ENCODE measurements at places on chromosomes 6 and 20.
A peak's percentile ranks its signal among the peaks of the same experiment; 100 is the strongest.

DNA sequence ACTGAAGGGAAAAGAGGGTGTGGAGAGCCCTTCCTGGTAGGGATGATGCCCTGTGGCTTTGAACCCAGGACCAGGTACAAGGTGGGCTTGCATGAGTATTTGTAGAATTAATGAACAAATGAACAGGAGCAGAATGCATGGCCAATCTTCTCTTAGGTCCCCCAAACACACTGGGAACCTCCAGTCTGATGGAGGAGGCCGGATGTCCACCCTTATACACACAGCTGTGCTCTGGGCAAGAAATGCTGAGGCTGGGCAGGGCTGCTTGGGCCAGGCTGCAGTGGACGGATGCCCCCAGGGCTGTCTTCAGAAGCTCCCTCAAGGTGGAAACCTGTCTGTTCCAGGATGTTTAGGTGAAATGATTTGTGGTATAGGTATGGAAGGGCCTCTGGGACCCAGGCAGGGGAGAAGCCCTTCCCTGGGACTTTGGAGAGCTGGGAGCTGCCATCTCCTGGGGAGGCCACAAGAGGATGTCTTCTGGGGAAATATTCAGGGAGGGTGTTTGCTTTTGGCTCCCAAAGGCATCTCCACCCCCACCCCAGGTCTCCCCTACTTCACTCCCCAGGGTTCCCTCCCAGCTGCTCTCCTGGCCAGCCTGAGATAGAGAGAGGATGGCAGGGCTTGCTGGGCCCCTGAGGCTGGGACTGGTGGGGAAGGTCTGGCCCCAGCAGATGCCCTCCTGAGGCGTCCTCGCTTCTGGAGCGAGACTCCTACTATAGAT lies 23.3 kb downstream of the VEGFA start:
- no peak for DNase-seq

GRCh38 chr6:49633541-49633940 lies 3.1 kb downstream of the RHAG start:
- DNase-seq, result no peak

DNA sequence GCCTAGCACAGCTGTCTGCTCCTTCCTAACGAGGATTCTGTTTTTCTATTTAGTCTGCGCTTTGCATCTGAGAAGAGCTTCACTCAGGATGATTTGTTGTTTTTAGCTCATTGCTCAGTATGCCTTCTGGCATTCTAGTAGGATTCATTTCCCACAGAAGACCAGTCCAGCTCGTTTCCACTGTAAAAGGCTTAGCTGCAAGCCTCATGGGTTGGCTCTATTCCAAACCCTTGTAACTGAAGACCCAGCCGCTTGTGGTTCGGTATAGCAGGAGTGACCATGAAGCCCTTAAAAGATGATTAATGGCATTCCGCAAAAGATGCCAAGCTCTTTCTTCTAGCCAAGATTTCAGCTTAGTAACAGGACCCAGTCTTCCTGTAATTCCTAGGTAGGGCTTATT lies 7.2 kb downstream of the ADGRF1 start:
- DNase-seq, result peak; percentile 92

DNA sequence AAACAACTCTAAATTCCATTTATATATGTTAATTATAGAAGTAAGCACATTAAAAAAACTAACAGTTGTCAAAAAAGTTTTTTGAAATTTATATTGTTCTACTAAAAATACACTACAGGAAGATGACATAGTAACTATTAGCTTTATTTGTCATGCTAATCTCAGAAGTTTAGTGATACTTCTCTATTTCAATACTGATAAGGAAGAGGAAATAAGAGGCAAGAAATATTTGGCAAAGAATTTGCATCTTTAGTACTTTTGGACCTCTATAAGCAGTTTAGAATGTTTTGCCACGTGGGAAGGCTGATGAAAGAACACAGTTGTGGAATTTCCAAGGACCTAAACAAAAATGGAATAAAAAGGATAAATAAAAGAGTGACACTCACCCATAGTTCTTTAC lies 12.6 kb downstream of the IFNGR1 start:
- no peak for DNase-seq

GRCh38 chr6:13278164-13278563 lies 50.2 kb downstream of the TBC1D7 start:
- no peak for DNase-seq

- peak; percentile 37 for DNase-seq
These were observed 45.3 kb downstream of the IGF2R start for GRCh38 chr6:160013987-160014868.

DNA sequence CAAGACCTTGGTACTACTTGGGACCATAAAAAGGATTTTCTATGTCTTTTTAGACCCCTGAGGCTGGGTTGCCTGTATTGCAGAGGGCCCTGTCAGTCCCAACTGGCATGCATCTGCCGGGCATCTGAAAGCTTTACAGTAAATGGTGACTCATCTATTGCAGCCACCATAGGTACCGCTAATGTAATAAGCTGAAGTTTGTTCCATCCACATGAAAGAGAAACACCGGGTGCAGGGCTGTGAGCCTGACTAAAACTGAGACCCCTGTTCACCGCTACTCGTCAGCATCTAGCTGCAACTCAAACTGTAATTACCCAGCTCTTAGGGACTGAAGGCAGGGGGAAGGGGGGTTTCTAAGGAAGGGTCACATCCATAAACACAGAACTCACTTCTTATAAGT lies 49.5 kb downstream of the TRERF1 start:
- no peak for DNase-seq

DNA sequence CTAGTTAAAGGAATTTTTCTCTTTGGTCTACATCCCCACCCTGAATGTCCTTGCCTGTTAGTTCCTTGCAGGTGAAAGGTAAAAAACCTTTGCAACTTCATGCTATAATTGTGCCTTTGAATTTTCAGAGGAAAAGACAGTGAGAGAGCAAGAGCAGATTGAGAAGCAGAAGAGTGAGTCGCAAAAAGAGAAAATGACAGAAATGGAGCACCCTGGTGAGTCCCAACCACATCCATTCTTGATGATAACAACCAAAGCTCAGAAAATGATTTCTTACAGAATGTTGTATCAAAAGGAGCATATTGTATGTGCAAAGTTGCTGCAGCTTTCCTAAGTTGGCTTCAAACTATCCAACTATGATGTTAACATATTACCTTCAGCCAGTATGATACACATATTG lies 165.2 kb upstream of the CENPW start:
- DNase-seq, result no peak

GRCh38 chr6:18472941-18473340 lies 85.8 kb downstream of the RNF144B start:
- no peak for DNase-seq

- DNase-seq, result peak; percentile 75
These were observed 48.5 kb downstream of the FNDC1 start for GRCh38 chr6:159217595-159218275.

DNA sequence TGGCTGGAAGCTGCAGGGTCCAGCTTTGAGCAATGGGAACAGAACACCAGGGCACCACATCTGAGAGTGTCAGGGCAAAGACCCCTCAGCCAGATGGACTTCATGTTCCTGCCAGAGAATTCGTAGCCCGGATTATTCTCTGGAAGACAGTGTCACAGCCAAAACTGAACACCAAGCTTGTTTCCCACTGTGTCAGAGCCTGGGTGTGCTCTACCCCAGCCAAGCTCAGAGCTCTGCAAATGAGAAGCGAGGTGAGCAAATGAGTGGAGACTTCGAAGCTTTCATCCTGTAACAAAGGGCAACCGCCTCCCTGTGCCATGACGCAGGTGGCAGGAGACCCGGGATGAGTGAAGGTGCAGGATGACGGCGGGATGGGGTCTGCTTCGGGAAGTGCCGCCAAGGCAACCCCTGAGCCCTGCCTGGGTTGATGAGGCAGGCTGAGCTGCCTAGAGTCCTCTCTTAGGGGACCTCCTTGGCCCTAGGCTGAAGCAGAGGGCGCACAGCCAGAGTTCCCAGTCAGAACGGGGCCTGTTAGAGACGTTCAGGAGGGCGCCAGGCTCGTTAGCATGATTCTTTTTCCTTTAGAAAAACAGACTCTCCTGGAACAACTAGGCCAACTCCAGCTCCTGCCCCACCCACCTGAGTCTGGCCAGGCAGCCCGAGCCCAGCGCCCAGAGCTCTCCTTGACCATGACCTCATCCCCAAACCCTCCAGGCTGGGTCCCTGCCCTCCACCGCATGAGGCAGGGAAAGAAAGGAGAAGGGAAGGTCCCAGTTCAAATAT lies 187.7 kb downstream of the SOD2 start:
- DNase-seq, result no peak

- no peak for DNase-seq
These were observed 3.9 kb upstream of the DSE start for GRCh38 chr6:116366740-116367275.

DNA sequence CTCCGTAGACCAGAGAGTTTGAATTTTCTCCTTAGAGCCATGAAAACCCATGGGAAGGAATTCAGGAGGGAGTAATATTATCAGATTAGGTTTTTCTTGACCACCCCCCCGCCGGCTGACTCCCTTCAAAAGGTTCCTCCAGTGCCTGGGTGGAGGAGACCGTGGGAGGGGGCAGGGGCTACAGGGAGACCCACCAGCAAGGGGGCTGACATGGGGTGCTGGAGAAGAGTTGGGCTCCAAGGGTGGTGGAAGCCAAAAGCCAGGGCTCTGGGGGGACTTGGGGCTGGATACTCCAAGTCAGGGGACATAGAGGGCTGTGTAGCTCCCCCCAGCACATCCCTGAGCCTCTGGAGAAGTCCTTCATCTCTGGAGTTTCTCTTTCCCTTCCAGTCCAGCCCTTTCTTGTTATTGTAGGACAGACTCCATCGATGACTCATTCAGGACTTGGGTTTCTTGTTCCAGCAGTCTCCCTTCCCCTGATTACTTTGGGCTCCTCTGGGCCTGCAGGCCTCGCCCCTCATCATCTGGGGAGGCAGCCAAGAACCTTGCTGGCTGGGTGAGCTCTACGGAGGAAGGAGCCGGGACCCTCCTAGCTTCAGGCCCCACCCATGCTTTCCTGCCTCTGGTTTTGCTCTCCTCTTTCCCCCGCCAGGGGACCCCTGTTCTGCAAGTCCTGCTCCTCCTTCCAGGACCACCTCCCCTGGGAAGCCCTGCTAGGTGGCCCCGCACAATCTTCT lies 10.5 kb upstream of the KIAA1755 start:
- DNase-seq, result no peak

DNA sequence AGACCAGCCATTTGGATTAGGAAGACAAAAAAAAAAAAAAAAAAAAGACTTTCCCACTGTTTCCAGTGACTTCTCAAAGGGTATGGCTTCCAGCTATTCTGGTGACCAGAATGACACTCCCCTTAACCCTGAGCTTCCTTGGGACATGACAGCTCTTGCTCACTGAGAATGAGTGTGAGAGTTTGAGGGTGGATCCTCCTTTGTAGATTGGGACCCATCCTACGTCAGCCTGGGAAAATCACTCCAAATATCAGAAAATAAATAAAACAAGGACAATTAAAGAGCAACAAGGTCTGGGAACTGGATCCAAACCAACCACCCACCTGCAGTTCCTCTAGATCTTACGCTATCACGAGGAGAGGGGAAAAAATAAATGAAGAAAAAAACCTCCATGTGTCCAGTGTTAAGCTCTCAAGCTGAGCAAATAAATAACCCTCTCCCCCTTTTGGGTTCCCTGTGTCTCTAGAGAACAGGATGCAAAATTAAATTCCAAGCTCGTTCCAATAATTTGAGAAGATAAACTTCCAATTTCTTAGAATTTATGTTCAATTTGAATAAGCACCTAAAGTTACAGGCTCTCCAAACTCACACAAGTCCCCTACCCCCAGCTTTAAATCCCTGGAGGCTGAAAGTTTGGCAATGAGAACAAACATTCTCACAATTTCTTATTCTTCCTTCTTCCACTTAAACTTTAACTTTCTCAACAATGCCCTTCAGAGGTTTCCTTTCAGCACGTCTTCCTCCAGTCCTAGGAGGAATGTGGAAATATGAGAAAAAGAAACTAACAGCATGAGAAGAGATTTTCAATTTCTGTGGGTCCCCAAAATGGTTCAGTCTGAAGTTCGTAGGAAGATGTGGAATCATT lies 170.2 kb downstream of the MTFR2 start:
- no peak for DNase-seq

DNA sequence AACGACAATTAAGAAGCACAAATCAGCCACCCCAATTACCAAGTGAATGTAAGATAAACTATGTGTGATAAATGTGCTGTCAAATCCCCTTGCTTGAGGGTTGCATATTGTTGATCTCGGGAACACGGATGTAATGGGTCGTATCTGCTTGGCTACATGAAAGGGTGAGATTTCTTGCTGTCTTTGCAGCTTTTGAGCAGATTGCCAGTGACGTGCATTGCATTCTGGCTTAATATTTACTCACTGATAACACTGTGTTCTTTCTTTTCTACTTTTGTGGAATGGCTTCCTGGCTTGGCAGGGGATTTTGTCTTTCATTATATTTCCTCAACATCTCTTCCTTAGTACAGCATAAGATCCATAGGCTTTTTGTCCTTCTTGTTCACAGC lies 10.5 kb upstream of the FAM210B start:
- no peak for DNase-seq

DNA sequence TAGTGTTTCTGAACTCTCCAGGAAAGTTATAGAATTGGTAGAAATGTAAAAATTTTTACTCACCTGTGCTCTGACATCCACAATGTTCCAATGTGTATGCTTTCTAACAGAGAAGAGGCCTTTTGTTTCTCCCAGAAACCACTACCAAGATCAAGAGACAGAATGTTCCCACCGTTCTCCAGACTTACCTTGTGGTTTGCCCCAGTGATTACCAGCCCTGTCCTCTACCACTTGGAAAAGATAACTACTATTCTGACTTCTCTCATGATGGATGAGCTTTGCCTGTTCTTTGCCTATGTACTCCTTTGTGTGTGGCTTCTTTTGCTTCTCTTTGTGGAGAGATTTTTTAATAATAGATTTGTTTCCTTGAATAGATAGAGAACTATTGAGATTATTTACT lies 173.0 kb upstream of the SCGN start:
- no peak for DNase-seq

- no peak for DNase-seq
These were observed 337.4 kb downstream of the GRIK2 start for GRCh38 chr6:101730954-101731353.

GRCh38 chr20:3741836-3742458 lies 9.5 kb downstream of the HSPA12B start:
- DNase-seq, result no peak

DNA sequence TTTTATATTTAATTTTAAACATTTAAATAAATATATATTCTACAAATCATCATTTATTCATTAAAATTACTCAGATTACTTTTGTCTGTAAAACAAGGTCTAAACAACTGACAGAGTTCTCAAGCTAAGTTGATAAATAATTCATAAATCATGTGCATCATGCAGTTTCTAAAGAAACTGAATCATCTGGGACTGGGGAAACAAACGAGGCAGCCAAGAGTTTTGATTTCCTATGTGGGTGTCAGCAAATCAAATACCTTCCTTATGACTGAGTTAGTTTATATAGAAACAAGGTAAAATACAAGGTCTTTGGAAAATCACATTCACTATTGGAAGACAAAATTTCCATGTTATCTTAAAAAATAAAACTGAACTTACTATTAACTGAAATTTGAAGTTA lies 149.9 kb upstream of the BEND6 start:
- no peak for DNase-seq
